ENCODE measurements at places on chromosomes 2 and 18.
A peak's percentile ranks its signal among the peaks of the same experiment; 100 is the strongest.

DNA sequence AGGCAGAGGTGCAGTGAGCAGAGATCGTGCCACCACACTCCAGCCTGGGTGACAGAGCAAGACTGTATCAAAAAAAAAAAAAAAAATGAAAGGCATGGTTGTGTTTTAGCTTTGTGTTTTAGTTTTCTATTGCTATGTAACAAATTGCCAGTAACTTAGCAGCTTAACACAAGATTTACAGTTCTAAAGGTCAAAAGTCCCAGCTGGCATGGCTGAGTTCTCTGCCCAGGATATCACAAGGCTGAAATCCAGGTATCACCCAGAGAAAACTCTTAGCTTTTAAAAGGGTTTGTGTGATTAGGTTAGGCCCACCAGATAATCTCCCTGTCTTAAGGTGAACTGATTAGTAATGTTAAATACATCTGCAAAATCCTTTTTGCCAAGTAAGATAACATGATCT is 107.7 kb upstream of the YPEL5 start:
- no peak for DNase-seq

- DNase-seq, result peak; percentile 86
Measured at GRCh38 chr2:246489-247144, 17.2 kb downstream of the SH3YL1 start.

DNA sequence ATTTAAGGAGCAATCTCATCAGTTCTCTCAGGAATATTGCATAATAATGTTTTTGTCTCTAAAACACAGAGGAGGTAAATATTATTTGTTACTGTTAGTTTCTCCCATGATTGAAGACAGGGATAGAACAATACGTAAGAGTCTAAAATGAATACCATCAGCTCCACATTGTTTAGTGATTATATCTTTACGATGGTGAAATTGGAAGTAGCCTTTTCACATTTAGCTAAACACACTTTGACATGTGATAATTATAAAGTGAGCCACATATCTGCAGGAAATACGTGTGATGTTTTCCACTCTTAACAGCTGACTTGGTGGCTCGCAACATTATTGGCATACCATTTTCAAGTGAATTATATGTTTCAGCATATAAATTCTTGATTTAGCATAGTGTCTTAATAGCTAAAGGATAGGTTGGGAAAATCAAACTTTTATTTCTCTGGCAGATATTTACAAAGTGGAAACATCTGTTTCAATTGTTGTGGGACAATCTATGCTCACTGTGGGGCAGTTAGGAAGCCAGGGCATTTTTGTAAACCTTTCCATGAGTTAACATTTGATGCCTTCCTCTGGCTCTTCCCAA is 208.1 kb upstream of the RASGRP3 start:
- DNase-seq, result peak; percentile 47

DNA sequence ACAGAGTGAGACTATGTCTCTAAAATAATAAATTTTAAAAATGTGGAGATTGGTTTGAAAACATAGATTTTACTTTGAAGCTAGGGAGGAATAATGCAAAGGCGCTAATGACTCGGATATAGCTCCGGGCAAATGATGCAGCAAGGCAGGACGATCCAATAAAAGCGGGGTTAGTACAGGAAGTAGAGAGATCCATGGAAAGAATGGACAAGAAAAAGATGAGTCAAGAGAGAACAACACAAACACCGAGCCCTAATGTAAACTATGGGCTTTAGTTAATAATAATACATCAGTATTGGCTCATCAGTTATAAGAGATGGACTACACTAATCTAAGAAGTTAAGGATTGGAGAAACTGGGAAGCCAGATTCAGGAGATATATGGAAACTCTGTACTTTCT is 74.5 kb downstream of the QPCT start:
- no peak for DNase-seq

DNA sequence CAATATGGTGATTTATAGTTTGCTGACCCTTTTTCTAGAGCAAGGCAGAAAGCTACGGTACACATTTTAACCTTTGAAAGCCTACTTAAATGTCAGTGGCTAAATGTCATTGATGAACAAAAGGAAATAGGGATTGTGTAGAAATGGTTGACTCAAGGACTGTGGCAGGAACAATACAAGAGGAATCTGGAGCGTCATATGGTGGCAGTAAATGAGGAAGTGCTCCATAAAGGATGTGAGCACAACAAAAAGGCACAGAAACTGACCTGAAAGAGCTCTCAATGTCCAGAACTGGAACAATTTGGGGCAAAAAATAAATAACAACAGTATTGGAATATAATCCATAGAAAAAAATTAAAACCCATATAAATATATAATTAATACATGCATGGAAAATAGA is 443.9 kb upstream of the VRK2 start:
- DNase-seq, result no peak

DNA sequence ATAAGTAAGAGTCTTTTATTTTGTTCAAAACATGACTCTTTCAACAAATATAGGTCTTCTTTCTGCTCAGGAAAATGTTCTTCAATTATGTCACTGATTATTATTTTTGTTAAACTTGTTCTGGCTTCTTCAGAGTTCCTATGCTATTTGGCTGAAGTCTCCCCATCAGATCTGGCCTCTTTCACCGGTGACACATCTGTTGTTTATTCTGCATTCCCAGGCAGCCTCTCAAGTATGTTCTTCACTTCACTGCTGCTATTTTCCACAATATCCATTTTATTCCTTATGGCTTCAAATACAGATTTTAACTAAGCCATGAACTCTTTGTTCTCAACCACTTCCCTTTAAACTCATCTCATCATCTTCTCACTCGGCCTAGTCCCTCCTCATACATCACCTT is 45.7 kb downstream of the HDAC4 start:
- peak; percentile 50 for DNase-seq

DNA sequence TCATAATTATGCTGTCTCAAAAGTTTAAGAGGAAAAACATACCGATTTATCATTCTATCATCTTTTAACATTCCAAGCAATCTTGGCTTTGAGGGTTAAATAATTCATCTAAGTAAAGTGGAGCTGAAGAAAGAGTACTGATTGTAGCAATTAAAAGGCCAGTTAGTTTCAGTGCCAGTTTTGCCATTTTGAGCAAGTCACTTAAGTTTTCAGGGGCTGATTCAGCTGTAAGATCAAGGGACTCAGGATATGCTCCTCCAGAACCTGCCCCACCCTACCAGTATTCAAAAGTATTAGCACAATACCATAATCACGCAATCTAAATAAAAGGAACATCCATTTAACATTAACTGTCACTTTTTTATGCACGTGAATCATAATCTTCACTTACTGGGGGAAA is 1.9 kb downstream of the SS18 start:
- DNase-seq, result no peak
